ENCODE measurements at places on chromosomes 16 and 17.

DNA sequence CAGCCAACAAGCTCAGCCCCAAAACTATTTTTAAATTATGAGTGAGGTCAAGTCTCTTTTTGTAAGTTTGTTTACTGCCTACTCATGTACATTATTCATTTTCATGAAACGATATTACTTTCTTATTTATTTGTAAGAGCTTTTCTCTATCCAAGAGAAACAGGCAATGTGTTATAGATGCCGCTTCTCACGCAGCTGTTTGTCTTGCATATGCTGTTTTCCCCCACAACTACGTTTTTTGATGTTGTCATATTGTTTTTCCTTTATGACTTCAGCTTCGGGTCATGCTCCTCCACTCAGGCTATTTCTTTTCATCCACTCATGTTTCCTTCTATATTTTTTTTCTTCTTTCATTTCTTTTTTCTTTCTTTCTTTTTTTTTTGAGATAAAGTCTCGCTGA, 20.0 kb downstream of the ITGAE start:
- no peak for DNase-seq

GRCh38 chr16:4428500-4428899, 2.8 kb downstream of the DNAJA3 start:
- DNase-seq = no peak

- DNase-seq = no peak
Observed at GRCh38 chr17:60577147-60577915, 22.7 kb upstream of the PPM1D start.

DNA sequence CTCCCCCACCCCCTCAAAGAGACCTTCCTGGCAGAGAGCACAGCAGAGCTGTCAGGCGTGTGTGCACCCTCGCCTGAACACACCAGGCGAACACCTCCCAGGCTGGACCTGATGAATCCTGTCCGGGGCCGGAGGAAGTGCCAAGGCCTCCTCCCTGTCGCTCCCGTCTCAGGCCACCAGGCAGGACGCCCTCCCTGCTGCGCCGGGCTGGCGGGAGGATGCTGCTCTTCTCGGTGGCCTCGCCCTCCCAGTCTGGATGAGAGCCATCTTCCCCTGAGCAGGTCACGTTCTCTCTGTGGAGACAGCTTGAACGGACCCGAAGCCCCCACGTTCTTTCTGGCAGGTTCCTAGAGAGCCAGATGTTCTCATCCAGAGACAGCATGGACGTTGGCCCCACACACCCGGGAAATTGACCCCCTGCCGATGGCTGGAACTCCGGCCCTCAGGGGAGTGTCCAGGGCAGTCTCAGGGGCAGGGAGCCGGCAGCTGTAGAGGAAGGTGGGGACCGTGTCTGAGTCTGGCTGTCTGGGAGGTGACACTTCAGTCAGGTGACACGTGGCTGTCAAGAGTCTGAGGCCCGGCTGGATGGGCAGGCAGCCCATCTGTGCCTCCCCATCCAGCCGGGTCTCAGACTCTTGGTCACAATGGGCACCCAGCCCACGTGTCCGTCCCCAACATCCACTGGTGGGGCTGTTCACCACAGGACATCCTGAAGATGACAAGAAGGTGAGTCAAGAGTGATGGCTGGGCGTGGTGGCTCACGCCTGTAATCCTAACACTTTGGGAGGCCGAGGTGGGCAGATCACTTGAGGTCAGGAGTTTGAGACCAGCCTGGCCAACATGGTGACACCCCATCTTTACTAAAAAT, 5.0 kb upstream of the TIMP2 start:
- no peak for DNase-seq

- no peak for DNase-seq
Observed at GRCh38 chr17:20779521-20779920, 200.0 kb downstream of the CDRT15L2 start.

GRCh38 chr16:85157813-85158742, 45.8 kb upstream of the CIBAR2 start:
- DNase-seq = peak; percentile 66

GRCh38 chr17:40121181-40122135, at the start of gene MSL1:
MSL1 (plus strand) TSS chr17:40121971; CDS start chr17:40122613, 642 bp downstream.
- peak; percentile 93 for DNase-seq

GRCh38 chr16:4390266-4391260, 18.9 kb downstream of the VASN start:
- DNase-seq = no peak

- DNase-seq = no peak
Observed at GRCh38 chr16:2040787-2041522, 6.7 kb downstream of the NTHL1 start.

DNA sequence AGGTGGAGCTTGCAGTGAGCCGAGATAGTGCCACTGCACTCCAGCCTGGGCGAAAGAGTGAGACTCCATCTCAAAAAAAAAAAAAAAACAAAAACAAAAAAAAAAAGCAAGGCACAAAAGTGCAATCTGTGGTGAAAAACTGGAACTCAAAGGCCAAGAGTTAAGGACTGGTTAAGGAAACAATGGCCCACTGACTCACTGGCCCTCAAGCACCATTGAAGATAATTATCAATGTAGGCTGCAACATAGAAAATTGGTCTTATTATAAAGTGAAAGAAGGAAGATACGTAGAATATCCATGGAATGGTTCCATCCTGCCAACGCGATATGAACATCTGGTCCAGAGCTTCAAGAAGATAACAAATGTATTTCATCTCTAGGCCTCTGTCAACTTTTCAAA, 444.2 kb downstream of the SOX9 start:
- DNase-seq = no peak

DNA sequence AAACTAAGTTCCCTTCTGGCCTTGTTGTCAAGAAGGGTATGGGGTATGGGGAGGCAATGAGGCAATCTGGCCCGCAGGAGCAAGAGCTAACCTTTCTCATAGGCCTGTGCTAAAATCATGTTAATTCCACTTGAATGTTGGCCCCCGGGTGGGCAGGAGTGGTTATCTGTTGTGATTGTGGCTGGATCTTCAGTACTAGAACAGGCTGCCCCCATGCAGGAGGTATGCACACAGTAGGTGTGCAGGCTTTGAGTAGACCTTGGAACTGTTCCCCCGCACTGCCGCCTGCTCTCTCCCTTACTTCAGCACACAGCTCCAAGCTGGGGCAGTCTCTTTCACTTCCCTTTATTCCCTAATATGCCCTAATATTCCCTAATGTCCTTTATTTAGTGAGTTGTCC, 52.4 kb upstream of the TANGO6 start:
- DNase-seq = no peak

DNA sequence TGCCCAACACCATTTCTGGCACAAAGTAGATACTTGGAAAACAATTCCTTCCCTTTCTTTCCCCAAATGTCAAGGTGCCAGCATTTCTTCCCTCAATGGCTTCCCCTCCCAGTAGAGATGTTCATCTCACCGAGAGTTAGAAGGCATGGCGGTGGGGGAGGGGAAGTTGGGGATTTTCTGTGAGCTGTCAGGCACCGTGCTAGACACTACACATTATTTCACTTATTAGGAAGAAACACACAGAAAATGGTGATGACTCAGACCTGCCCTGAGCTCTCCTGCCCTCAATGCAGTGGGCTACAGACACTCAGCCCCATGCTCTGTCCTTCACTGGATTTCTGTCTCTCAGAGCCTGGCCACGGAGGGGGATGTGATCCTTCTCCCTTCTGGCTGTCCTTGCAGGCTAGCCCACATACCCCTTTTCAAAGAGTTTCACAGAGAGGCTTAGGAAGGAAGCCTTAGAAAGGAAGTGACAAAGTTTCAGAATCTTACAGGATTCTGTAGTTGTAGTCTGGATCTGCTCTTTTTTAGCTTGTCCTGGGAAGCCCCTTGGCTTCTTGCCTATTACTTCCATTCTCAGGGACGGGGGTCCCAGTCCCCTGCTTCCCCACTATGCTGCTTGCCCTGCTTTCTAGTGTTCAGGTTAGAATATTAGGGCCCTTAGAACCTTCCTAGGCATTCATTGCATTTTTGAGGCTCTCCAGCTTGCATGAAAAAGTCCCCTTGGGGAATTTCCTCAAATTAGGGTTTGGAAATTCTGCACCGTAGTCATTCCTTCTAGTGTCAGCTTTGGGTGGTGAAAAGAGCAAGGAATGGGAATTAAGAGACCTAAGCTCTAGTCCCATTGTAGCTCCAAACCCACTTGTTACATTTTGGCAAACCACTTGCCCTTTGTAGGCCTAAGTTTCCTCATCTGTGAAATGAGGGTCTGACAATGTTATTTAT, 12.2 kb upstream of the CCL5 start:
- no peak for DNase-seq

DNA sequence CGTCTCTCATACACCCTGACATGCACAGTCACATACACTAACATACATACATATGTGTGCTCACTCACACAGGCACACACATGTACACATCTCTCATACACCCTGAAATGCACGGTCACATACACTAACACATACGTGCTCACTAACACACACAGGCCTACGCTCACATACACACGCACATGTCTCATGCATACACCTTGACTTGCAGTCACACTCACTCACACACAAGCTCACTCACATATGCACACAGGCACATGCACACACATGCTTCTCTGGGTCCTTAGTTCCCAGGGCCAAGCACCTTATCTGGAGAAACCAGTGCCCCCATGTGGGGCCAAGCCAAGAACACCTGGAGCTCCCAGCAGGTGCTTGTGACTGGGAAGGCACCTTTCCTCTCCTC, 240.3 kb downstream of the RBFOX3 start:
- DNase-seq = no peak

GRCh38 chr16:21056396-21056795, 94.2 kb downstream of the DNAH3 start:
- DNase-seq = no peak

- no peak for DNase-seq
Observed at GRCh38 chr17:66976781-66977201, 12.3 kb downstream of the CACNG4 start.

GRCh38 chr16:57036945-57037344, 47.6 kb downstream of the NLRC5 start:
- DNase-seq = no peak

- DNase-seq = peak; percentile 29
Observed at GRCh38 chr16:8931859-8932258, 31.8 kb downstream of the USP7 start.

DNA sequence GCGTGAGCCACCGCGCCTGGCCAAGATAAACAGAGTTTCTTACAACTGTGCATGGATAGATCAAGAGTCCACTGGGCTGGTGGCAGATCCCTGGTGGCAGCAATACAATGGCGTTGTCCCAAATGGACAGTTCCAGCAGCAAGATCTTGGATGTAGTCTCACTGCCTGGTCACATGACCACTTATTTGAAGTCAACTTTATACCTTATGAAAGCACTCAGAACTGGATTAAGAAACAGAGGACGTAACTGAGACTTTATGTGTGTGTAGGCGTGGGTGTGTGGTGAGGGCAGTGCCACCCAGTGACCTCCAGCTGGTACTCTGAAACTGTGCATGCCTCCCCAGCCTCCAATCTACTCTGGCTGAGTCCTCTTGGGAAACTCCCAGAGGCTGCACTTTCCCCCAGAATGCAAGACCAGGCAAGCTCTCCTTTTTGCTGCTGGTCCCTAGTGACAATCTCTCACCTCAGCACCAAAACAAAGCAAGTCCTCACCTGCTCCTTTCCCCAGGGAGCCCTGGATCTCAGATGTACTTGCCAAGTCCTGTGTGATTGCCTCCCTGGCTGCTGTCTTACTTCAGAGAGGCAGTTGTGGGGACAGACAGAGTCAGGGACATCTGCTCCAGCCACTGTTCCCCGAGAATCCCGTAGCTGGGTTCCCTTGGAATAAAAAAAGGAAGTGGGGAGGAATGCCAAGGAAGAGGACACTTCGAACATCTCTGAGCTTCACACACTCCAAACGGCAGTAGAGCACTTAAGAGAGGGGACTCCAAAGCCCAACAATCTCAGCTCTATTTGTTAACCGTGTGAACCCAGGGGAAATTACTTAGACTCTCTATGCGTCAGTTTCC, 11.7 kb upstream of the ST6GALNAC2 start:
- DNase-seq = no peak

GRCh38 chr16:56841659-56842058, 23.3 kb upstream of the SLC12A3 start:
- DNase-seq = no peak

- no peak for DNase-seq
Observed at GRCh38 chr17:34519282-34519681, 60.1 kb upstream of the TMEM132E start.

DNA sequence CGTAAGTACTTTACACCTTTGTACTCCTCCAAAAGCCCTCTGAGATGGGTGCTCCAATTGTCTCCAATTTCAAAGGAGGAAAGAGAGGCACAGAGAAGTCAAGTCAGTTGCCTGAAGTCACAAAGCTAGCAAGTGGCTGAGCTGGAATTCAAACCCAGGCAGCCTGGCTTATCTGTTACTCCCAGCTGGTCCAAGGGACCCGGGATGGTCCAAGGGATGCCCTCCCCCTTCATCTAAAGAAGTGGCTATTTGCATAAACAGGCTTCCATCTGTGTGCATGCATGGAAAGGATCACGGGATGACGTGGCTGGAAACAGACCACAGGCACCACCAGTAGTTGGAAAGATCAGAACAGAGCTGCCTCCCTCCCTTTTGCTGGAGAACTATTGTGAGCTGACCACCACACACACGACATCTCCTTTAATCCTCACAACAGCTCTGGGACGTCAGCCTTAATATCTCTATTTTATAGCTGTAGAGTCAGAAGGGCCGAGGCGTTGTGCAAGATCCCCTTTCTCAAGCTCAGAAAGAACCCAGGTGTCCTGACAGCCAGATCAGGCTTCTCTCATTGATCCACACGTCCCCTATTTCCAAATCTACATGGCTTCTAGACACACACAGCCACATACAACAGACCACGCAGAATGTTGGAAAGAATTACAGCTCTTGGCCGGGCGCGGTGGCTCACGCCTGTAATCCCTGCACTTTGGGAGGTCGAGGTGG, 10.9 kb upstream of the COL1A1 start:
- DNase-seq = peak; percentile 28

DNA sequence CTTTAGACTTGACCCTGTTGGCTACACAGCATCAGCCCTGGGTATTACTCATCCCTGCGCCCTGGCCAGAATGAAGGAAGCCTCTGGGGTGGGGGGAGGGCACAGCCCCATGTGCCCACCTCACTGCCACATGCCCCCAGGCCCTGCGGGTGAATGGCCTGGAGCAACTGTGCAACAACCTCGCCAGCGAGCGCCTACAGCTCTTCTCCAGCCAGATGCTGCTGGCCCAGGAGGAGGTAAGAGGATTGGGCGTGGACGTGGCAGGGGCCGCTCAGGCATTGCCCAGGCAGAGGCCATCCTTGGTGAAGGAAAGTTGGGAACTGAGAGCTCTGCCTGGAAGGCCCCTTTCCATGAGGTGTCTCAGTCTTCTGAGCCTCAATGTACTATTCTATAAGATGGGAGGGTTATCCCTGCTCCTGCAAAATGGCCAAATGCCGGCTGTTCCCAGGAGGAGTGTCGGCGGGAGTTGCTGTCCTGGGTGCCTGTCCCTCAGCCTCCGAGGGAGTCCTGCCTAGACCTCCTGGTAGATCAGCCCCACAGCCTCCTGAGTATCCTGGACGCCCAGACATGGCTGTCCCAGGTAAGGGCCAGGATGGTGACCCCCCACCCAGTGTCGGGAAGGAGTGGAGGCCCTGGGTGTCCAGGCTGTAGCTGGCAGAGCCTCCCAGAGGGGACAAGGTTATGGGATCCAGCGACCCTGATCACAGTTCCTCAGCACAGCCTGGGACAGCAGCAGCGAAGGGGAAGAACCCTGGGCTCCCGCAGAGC, 8.9 kb downstream of the MYO15B start:
- DNase-seq = no peak

- no peak for DNase-seq
Observed at GRCh38 chr17:73119631-73120030, 27.1 kb upstream of the SLC39A11 start.
